ENCODE measurements at places on chromosomes 5 and 9.

DNA sequence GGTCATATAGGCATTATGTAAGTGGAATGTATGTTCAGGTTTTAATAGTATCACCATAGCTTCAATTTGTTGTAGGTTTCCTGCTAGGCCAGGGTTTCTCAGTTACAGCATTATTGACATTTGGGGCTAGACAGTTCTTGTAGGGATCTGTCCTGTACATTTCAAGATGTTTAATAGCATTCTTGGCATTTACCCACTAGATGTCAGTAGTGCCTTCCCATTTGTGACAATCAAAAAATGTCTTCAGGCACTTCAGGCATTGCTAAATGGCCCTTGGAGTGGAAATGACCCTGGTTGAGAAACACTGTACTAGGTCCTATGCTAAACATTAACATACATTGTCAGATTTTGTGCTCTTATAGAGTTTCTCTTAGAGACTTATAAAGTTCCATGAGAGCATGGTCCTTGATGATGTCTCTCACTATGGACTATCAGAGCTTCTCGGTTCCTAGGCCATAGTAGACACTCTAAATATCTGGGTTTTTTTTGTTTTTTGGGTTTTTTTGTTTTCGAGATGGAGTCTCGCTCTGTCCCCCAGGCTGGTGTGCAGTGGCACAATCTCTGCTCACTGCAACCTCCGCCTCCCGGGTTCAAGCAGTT is 1.4 kb downstream of the KIF20A start:
- peak; percentile 65 for DNase-seq

GRCh38 chr5:118794281-118794680 is 194.1 kb downstream of the DTWD2 start:
- no peak for DNase-seq

DNA sequence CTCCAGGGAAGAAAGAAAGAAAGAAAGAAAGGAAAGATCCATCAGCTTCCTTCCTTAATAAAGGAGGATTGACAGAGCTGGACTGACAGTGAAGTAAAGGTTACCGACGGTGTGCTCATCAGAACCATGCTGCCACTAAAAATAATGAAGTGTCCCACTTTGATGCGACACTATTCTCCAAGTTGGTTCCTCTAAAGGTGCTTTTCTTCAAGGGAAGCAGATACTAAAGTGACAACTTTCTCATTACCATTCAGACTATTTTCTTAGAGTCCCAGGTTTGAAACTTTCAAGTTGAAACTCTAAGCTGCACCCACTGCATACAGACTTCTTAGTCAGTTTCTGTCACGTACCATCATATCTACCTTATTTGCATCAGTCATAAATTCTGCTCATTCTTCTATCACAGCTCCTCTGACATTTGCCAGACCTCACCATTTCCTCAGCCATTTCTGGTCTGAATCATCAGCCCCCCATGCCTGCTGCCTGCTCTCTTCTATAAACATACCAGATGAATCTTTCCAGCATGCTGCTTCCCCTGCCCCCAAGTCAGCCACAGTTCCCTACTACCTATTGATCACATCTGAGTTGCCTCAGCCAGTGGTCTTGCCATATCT is 177.6 kb downstream of the DEPDC1B start:
- peak; percentile 30 for DNase-seq

- no peak for DNase-seq
Observed at GRCh38 chr5:83400241-83400640, 71.3 kb upstream of the VCAN start.

GRCh38 chr9:74444369-74444768 is 52.8 kb upstream of the RORB start:
- no peak for DNase-seq

DNA sequence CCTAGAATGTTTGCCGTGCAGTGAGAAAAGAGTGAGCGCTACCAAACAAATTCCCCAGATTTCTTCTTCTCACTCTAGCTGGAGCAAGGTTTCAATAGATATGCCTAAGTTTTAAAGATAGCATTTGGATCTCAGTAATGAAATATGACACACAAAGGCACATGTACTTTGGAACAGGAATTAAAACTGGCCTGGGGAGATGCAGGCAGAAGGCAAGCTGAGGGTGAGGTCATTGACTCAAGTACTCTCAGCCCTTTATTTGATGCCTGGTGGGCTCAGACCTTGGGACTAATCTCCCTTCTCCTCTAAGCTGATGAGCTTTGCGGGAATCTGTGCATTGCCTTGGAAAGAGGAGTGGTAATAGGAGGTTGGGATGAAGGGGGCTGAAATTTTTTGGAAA is 323.3 kb upstream of the SLC30A5 start:
- no peak for DNase-seq

DNA sequence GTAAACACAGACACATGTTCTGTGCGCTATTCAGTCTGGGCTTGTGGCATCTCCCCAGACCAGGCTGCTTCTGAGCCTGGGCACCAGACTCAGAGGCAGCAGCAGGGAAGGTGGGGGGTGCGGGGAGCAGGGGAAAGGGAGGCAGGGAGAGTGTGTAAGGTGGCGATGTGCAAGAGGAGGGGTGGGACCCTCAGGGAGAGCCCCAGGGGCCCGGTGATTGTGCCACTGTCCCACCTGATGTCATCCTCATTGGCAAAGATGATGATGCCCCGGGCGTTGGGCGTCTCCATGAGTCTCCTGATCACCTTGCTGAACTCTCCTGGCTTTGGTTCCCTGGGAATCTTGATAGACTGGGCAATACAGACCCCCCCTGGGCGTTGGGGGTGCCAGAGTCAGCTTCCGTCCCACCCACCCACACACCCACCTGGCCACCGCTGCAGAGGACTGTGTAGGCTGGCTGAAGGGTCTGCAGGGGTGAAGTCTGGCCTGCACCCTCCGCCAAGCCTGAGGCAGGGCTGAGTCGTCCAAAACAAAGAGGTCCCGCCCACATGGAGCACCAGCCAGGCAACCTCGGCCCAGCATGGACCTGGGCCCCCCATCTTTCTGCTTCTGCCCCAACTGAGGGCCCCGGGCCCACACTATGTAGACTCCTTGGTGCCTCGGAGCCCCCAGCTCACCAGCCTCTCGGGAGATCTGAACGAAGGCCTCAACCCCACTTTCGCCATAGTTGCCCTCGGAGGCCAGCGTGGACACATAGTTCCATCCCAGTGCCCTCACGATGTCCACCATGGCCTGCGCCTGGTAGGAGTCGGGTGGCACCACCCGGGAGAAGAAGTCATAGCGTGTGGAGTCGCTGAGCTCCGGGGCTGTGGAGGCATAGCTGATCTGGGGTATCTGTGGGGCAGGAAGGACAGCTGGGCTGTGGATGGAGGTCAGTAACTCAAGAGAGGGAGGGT is 3.7 kb downstream of the GRM6 start:
- no peak for DNase-seq

DNA sequence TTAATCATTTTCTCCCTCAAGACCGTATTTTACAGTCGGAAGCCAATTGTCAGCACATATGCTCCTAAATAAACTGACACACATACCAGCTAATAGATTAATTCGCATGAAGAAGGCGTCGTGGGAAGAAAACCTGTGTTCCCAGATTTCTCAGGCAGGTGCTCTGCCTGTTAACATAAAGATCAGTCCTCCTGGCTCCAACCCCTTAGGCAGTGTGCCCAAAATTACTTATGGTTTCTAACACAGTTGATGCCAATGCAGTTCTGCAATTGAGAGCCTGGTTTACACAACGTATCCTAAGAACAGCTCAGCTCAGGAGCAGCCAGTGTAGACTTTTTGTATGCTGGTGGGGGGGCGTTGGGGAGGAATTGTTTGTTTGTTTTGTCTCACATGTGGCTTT is 208.3 kb downstream of the ENC1 start:
- no peak for DNase-seq

DNA sequence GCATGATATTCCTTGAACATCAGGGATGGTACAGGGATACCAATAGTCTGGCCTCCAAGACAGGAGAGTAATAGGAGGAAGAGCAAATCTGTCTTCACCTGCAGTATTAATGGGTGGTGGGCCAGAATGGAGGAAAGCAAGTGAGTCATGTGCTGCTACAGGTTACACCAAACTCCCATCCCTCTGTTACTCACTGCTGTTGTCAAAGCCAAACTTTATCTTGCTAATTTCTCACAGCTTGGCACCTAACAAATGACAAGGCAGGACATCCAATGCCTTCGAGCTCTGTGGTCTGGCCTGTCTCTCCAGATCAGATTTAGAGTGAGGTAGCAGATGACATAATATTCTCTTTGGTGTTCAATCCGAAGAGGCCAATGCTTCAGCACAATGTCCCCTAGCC is 26.8 kb downstream of the PLAC8L1 start:
- DNase-seq = no peak

DNA sequence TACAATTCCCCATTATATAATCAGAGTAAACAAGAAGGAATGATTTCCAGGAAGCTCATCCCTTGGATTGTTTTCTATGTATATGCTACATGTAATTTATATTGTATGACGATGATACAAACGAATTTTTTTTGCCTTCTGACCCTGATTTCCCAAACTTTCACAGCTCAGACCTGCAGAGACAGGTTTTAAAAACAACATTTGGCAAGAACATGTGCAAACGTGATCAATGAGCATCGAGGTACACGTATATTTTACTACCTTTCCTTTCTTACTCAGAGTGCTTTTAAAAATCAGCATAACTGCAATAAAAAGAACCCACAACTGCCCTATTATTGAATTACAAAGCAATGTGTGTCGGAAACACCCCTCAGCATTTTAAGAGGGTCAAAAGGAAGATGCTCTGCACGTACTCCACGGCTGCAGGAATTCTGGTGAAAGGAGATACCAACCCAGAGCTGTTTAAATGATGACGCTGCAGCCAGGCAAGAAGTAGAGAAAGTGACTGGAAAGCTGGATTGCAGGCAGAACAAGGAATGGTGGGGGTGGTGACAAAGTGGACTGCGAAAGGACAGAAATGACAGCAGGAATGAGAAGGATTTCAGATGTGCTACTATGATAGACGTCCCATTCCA is 533.5 kb downstream of the RAB3C start:
- DNase-seq = no peak

GRCh38 chr5:162037431-162037830 is 30.1 kb upstream of the GABRG2 start:
- no peak for DNase-seq

Data from GDM1 (cell line).